ENCODE measurements at places on chromosomes 5 and 9.
A peak's percentile ranks its signal among the peaks of the same experiment; 100 is the strongest.

DNA sequence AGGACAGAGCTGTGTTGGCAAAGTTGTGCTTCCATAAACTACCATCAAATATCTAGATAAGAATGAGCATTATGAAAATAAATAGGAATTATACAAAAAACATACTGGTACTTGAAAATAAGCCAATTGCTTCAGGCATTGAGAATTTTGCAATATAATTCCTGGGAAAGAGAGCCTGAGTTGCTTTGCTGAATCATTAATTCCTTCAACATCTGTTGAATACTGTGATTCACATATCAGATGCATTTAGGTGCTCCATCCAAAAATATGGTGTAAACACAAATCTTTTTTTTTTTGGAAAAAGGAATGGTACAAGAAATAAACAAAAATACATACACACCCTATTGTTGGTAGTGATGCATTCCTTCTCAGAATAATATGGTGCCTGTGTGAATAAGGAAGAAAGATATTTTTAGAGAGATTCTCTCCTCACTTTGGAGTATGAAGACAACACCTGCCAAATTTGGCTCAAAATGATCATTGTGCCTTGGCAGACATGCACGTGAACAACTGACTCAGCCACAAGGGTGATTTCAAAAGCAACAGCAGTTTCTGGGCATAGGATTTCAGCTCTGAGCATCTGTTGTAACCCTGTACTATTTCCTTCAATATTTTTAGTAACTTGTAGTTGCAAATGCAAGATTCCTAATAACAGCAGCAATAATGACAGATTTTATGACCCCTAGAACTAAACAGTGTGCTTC lies 96.7 kb downstream of the CAVIN4 start:
- DNase-seq: no peak

DNA sequence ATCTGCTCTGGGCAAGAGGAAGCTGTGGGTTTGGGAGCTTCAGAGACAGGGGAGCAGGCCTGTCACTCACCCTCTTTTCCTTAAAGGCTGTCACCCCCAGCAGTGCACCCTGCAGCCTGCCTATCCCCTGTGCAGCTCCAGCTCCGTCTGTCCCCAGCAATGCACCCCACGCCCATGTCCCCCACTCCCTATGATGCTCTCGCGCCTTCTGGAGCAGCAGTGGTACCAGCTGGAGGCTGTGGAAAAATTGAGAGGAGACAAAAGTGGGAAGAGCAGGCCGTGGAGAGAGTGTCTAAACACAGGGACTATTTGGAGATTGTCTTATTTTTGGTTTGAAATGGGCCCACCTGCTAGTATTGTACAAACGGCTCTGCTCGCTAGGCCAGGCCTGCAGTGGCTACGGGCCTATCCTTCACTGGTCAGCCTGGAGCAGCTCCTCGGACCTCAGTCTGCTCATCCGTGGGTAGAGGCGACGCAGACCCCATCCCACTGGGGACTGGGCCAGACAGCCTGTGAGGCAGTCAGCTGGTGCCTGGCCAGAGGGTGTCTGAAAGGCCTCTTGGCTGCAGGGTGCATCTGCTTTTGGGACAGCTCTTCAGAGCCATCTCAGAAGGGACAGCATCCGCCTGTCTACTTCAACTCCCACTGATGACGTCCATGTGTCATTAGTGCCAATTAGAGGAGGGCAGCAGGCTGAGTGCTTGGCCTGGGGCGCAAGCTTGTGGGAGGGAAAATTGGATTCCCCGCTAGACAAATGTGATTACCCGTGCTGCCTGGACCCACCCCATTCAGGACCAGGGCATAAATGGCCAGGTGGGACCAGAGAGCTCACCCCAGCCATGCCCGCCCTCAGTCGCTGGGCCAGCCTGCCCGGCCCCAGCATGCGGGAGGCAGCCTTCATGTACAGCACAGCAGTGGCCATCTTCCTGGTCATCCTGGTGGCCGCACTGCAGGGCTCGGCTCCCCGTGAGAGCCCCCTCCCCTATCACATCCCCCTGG lies at the start of gene DBH:
DBH (plus strand) TSS at position 831 of the 999 bp plus-strand sequence; CDS start at position 840, 9 bp downstream.
- DNase-seq: no peak

DNA sequence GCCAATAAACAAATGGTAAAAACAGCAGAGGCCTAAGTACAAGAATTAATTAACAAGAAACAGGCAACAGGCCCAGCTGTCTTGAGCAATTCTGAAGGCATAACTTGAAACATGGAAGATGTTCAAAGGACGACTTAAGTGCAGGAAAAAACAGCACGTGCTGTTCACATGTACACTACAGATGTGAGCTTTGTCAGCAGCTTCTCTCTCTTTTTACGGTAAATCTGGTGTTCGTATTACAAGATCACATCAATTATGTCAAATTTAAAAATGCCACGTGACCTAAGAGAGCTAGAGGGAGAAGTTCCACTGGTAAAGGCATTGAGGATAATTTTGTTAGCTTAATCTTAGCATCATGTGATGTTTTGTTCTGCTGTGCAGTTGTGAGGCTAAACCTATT lies 281.1 kb downstream of the PSAT1 start:
- no peak for DNase-seq

DNA sequence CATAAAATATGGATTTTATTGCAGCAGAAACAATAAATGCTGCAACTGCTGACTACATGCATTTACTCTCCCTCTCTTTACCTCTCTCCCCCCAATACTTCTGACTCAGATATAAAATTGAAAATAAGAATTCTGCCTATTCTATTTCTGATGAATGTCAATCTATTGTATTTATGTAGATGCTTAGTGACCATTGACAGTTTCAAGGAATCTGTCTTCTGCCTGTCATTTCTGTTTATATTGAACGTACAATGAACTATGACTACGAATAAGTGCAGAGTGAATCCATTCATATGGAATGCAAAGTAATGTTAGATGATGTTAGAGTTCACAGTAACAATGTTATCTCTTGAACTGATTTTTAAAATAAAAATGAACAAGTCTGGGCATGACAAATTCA lies 898 bp downstream of the CDH10 start:
- DNase-seq: no peak

DNA sequence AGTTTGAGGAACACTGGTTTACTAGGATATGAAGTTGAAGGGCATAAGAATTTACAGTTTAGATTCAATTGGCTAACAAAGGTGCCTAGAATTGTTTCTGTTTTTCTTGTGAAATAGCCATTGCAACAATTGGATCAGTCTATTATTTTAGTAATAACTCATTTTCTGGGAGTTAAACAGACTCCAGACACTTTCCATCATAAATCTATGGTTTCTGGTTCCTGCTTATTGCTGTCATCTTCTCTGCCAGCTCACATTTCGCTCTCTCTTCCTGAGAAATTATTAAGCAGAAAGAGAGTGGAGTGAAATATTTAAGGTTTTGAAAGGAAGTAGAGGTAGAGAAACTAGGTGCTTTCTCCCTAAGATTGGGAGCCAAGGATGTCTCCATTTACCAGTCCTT lies 165.1 kb upstream of the PRR16 start:
- DNase-seq: no peak

DNA sequence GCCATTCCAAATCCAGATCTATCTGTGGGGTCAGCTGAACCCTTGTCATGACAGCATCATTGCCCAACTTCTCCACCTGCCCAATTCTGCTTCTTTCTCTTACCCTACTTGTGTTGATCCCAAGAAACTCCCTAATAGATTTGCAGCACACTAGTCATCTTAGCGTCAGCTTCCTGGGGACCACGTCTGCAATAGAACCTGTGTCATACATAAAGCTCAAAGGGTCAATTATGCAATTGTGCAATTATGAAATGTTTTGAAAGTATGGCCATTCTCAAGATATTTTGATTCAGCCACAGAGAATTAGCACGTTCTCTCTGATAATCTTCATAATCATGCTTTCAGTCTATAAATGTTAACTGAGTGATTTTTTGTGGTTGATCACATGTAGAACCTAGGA lies 87.4 kb upstream of the PAPPA start:
- no peak for DNase-seq

DNA sequence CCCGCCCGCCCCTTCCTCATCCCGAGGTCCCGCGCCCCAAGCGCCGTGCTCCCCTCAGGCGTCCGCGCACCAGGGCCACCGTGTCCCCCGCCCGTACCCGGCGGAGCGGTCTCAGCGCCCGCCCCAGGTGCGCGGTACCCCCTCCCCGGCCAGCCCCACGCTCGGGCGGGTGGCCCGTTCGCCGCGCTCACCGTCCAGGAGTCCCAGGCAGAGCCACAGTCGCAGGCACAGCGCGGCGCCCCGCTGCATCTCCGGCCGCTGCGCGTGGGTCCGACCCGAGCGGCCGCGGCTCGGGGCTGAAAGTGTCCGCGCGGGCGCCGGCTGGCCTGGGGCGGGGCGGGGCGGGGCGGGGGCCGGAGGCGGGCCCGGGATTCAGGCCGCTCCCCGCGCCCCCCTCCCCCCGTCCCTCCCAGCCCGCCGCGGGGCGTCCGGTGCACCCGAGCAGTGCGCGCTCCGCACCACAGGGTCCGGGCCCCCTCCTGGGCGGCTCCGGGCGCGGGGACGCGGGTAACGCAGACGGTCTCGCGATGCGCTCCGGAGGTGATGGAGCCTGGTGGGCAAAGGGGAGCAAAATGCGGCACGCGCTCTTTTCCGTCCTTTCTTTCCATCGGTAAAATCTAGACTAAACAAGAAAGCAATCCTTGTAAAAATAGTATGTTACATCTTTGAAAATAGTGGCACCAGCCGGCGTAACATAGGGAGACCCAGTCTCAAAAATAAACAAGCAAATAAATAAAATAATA lies at the start of gene FLT4:
FLT4 (minus strand) TSS at position 304 of the 743 bp plus-strand sequence; CDS start at position 249, 55 bp downstream.
- no peak for DNase-seq

DNA sequence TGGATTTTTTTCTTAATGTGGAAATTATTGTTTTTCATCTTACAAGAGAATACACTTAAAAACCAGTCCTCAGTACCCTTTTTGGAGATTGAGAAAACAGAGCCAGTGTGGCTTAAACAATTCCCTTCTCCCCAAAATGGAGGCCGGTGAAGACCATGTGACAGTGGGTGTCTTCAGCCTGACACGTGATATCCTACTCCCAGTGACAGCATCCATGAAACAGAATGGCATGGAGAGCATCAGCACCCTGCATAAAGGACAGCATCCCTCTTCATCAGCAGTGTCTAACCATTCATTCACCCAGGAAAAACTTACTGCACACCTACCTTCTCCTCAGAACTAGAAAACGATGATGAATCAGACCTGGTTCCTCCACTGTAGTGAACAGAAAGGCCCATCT lies 103.4 kb upstream of the RAI14 start:
- DNase-seq: peak; percentile 21

GRCh38 chr5:75671506-75671905 lies 45.7 kb downstream of the POC5 start:
- DNase-seq: no peak

DNA sequence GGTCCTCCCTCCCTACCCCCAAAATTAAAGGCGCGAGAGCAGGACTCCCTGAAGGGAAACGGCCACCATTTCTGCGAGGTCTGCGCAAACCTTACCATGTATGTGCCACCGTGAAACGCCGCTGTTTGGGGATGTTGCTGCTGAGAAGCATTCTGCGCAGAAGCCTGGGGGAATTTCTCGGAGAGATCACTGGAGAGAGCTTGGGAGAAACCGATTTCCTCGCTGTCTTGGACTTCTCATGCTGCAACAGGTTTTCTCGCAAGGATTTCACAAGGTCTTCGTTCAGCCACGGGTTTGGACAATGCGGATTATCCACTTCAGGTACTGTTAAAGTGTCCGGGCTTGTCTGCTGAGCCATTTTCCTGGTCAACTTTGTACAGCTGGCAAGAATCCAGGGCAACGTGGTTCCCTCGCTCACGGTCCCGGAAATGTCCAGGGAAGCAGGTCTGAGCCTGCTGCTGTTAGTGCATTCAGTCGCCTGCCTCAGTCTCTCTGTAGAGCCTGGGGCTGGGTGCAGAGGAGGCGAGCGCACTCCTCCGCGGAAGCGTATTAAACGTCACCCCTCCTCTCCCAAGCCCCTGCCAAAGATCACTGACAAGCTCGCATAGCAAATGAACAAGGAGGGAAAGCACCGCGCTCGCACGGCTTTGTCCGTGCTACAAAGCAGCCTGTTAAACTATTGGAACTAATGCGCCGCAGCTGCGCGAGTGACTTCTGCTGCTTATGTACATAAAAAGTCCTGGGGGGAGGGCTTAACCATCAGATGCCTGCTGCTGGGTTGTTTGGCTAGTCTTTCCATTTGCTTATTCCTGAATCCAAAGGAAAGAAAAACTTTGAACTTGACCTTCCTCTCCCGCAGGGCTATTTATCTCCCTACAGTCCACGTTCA lies 125.1 kb downstream of the PDE4D start:
- DNase-seq: peak; percentile 62

DNA sequence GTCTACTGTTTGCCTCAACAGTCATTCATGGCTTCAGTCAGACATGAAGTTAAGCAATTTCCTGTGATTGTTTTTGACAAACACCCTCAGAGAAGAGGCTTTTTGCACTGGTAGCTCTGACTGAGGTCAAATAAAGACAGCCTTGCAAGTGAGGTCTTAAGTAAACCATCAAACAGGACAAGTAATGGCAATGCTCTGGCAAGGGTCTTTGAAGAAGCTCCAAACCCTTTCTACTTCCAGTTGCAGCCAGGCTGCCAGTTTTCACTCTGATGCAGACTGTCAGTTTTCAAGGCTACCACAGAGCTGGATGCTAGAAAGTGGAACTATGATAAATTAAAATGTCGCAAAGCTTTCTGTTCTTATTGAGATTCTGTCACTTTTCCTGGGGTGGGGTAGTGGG lies 421.5 kb upstream of the PTGER4 start:
- DNase-seq: no peak

GRCh38 chr9:109229682-109230081 lies 62.6 kb upstream of the FRRS1L start:
- no peak for DNase-seq

DNA sequence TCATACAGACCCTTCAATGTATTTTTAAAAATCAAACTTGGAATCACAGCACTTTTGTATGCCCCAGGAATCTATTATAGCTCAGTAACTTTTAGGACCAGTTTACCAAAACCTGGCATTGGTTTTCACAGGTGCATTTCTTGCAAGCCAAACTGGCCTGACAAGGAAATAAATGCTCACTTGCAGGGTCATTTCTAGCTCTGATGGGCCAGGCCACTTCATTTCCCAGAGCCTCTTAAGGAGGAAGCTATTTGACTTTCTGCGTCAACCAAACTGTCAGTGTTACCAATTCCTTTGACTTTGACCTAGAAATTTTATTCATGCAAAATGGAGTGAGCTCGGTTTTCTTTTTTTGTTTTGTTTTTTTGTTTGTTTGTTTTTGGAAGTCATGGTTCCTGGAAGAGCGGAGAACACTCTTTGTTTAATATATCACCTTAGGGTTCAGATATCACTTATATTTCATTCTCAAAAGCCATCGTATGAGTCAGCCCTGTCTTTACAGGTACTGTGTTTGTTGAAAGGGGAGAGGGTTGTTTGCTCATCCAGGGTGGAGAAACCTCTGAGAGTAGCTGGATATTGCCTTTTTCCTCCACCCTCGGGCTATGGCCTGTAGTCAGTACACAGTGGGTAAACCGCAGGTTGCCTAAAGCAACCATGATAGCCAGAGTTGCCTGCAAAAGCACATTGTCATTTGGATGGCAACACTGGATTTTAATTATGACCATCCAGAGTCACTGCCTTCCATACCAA lies 58.9 kb downstream of the GNA14 start:
- DNase-seq: no peak

DNA sequence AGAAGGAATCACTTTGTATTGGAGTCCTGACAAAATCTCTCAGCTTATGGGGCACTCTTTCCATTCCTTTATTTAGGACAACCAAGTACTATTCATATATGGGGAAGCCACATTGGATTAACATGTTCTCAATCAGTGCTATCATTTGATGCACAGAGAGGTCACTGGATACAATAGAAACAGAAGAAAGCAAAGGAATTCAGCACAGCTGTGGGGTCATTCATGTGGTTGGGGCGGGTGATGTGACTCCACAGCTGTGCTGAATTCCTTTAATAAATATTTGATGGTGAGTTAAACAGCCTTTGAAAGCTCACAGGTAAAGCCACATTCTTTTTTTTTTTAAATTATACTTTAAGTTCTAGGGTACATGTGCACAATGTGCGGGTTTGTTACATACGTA lies 854 bp upstream of the TEX48 start:
- DNase-seq: no peak

Data from fibroblast of skin of back (primary cell).